Lung microvascular endothelial cell (primary cell): ENCODE measurements at places on chromosomes 16 and 17.

- DNase-seq, result no peak
Measured at GRCh38 chr17:33175562-33175961, 117.5 kb downstream of the ASIC2 start.

DNA sequence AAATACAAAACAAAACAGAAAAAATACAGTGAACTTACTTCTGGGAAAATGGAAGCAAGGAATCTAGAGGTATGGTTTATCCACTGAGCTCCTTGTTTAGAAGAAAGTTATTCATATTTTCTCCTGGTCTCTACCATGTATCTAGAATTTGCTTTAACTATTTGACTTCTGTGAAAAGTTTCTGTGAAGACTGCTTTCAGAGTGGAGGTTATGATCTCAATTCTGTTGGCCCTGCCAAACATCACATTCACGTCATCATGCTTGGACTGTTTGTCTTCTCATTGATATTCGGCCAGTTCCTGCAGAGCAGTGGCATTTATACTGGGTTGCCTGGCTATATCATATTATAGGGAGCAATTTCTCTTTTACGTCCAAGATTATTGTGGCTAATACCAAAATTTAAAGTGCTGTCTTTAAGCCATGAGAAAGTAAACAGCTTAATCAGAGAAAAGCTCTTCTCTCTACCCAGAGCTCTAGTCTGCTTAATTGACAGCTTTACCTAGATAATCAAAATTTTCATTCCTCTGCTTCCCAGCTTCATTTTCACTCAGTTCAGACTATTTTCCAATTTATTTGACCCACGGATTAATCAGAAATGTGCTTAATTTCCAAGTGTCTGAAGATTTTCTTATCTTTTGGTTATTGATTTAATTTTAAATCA is at the start of gene ABCA8:
Gene ABCA8 (minus strand): TSS at position 212 of the 661 bp plus-strand sequence. CDS start 13,358 bp downstream, outside the sequence.
- DNase-seq, result no peak

DNA sequence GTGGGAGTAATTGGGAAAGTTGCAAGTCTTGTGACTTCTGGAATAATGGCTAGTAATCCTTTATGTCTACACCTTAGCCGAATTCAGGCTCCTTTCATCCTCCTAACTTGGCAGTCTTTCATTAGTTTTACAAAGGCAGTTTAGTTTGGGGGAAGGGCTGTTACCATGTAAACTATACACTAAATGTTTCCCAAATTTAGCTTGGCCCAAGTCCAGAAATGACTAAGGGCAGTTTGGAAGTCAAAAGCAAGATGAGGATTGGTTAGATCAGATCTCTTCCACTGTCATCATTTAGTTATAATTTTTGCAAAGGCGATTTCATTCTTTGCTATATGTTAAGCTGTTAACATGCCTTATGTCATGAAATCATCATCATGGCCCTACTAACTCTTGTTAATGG is 115.4 kb upstream of the CACNG3 start:
- DNase-seq, result no peak

- peak; percentile 54 for DNase-seq
Measured at GRCh38 chr16:30985401-30986128, 558 bp downstream of the HSD3B7 start.

DNA sequence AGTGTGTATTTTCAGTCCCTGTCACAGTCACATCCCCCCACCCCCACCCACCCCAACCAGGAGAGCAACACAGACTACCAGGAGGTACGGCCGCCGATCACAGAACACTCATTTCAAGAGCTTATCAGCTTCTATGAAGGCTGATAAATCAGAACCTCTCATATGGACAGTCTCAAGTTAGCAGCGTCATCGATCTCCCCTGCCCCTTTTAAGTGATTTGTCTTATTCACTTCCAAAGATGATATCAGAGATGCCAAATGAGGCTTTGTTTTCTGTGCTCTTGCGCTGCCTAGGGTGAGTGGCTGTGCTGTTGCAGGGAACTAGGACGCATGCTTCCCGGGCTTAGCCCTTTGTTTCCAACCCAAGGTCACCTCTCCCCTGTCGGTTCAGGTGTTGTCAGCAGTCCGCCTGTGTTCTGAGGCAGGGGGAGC is 26.8 kb upstream of the PMFBP1 start:
- no peak for DNase-seq

DNA sequence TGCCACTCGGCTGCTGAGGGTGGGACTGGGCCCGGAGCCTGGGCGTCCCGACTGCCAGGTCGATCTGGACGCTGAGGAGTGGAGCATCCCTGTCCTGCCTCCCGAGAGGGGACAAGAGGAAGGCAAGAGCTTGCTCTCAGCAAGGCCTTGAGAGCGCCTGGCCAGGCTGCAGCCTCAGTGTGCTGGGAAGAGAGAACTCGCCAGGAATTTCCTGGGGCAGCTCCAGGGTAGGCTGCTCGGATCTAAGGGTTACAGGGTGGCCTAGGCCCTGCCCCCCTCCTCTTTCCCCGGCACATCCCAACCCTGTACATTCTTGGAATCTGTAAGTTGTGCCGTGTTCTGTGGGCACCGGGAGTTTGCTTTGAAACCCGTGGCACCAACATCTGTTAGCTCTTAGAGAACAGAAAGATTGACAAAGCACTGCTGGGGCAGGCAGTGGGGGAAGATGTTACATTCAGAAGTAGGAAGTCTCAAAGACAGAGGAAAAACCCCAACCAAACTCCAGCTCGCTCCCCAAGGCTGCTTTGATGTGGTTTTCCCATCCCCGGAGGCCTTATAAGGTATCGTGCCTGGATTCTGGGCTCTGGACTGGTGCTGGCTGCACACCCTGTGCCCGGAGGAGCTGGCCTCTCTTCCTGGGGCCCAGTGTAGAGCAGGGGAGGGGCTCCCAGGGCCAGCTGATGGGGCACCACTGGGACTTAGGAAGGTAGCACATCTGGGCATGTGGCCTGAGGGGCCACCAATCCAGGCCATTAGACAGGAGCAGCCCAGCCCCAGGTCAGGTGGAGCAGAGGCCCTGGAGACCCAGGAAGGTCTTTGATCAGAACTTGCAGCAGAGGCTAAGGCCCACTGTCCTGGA is 55.2 kb downstream of the NKD1 start:
- DNase-seq, result no peak

- DNase-seq, result no peak
Measured at GRCh38 chr17:34259146-34259545, 4.1 kb downstream of the CCL2 start.

GRCh38 chr16:10620120-10620519 is 39.7 kb upstream of the EMP2 start:
- no peak for DNase-seq

GRCh38 chr17:49218941-49219913 is 8.7 kb downstream of the ABI3 start:
- no peak for DNase-seq

GRCh38 chr16:88939245-88939971 is 37.6 kb downstream of the CBFA2T3 start:
- no peak for DNase-seq

DNA sequence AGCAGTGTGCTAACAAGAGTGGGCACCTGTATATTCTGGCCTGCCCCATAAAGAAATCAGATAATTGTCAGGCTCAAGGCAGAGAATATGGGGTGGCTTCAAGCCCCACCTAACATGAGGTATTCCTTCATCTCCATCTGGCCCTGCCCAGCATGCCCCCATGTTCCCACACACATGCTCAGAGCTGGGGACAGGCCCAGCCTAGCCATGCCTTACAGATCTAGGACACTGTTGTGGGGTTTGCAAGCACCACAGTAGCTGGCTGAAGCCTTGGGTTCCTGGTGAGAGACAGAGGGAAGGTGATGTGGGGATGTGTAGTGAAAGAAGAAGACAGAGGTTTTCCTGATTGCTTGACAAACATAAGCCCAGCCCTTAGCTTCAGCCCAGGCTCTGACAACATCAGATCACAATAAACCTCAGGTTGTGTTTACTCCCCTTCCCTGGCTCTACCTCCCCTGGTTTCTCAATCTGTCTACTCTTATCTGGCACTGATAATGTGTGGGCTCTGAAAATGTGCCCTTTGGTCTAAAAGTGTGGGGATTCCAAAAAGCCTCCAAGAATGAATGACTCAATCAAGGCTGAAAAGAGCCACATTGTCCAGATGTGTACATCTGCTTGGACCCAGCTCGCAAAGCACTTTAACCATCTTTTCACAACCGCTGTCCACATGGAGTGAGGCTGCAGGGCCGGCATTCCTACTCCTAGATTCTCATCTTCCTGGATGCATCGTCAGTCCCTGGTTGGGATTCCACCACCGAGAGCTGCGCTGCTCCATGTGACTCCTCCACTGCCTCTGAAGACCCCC is 34.4 kb downstream of the CDRT4 start:
- no peak for DNase-seq

- no peak for DNase-seq
Measured at GRCh38 chr16:74320707-74321106, 24.1 kb downstream of the PSMD7 start.

DNA sequence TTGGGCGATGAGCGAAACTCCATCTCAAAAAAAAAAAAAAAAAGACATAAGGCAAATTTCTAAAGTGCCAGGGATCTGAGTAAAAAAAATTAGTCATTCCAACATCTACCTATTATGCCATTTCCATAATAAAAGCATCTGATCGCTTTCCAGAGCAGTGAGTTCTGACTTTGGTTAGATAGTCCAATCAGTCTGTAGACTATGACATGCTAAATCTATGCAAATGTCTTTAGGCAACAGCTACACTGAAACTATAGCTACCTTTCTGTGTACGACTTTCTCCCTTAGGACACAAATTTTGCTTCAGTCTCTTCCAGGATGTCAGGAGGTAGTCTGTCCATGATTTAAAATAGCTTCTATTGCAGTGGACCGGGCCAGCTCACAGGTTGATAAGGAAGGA is 58.9 kb upstream of the ARHGAP44 start:
- no peak for DNase-seq

DNA sequence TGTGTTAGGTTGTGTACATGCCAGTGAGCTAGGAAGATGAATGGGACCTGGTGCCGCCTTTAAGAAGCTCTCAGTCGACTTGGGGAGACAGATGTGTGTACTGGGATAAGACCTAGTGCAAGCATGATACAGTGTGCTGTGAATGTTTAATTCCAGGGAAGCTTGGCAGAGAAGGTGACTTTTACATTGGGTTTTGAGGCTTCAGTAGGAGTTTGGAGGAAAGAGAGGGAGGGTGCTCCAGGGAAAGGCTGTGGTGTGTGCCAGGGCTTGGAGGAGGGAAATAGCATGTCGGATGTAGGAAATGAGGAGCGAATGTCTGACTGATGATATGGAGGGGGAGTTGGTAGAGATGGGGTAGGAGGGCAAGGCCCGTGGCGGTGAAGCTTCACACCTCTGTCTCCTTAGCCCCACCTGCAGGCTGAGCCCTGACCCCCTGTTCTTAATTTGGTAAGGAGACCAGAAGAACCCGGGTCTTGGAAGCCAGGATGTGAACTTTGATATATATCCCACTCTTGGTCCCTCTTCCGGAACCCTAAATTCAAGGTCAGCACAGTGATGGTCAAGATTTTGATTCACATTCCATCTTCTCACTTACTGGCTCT is 76.6 kb downstream of the PLCG2 start:
- no peak for DNase-seq

- DNase-seq, result no peak
Measured at GRCh38 chr17:81509207-81509971, 3.2 kb downstream of the ACTG1 start.

DNA sequence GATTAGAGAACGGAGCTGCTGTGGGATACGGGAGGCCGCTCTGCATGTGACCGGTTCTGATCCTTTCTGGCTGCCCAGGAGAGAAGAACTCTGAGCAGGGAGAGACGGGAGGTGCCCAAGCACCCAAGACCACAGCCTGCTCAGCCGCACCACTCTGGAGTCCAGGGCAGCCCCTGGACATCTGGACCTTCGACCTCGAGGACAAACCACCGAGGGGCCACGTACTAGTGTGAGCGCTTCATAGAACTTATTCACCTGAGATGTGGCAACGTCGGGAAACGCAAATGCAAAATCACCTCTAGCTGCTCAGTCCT is 5.9 kb downstream of the RNF166 start:
- no peak for DNase-seq

GRCh38 chr16:5490499-5490898 is 392.9 kb upstream of the EEF2KMT start:
- DNase-seq, result no peak

GRCh38 chr17:55496094-55496881 is 15.0 kb downstream of the SMIM36 start:
- no peak for DNase-seq

GRCh38 chr17:17824783-17825614 is 11.8 kb downstream of the SREBF1 start:
- no peak for DNase-seq

DNA sequence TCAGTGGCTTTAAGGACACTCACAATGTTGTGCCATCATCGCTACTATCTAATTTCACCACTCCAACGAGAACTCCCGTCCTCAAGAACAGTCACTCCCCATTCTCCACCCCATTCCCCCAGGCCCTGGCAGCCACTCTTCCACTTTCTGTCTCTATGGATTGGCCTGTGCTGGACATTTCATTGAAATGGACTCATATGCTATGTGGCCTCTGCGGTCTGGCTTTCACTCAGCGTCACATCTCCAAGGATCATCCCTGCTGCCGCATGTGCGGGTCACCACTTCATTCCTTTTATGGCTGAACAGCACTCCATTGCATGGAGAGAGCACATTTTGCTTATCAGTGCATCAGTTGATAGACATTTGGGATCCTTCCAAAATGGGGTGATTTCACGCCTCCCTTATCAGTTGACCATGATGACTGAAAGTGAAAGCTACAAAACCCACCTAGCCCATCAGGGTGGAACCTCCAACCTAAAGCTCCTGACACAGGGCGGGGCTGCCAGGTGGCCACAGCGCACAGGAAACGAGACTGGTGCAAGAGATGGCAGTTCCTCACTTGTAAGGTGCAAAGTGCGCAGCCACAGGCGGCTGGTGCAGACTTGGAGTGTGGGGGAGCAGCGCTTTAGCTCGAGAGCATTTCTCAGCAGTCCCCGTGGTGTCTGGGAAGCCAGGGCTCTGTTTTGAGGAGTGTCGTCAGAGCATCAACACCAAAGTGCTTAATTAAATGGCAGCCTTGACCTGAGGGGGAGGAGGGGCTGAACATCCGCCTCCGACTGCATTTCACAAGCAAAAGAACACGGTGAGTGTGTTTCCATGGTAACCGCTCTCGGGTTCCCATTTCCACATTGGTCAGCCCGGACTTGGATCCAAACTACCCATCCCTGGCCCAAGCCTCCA is 23.8 kb downstream of the COTL1 start:
- no peak for DNase-seq

DNA sequence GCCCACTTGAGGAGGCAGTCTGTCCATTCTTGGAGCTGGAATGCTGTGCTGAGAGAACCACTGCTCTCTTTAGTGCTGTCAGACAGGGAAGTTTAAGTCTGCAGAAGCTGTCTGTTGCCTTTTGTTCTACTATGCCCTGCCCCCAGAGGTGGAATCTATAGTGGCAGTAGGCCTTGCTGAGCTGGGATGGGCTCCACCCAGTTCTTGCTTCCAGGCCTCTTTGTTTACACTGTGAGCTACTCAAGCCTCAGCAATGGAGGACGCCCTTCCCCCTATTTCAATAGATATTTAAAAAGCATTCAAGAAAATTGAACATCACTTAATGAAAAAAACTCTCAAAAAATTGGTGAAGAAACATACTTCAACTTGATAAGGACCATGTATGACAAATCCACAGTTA is 313.5 kb downstream of the PHKB start:
- no peak for DNase-seq

- DNase-seq, result no peak
Measured at GRCh38 chr17:43430936-43431713, 32.3 kb downstream of the ARL4D start.
